ENCODE measurements at places on chromosomes 3 and 15.

- no peak for DNase-seq
These were observed 2.3 kb downstream of the SERP1 start for GRCh38 chr3:150544041-150544440.

- DNase-seq = no peak
These were observed 86.8 kb downstream of the NAALADL2 start for GRCh38 chr3:174945951-174946350.

GRCh38 chr3:48945432-48945831 lies 26.8 kb downstream of the ARIH2 start:
- no peak for DNase-seq

GRCh38 chr3:9746330-9746729 lies 3.4 kb upstream of the OGG1 start:
- DNase-seq = peak; percentile 36

GRCh38 chr15:93110502-93111040 lies 21.6 kb upstream of the RGMA start:
- no peak for DNase-seq

DNA sequence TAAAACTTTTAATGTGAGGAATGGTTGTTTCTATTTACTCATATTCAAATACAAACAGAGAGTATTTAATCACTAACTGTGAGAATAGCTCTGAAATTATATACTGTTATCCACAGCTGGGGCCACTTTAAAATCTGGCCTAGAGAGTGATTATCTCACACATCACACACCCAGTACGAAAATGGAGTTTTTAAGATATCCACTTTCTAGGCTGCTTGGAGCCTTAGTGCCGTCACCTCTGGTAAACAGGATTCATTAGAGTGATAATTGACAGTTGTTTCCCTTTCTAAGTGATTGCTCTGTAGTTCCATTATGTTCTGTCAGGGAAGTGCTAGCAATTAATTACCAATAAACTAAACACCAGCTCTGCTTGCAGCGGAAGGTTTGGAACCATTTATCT lies 942.4 kb downstream of the FHIT start:
- no peak for DNase-seq

DNA sequence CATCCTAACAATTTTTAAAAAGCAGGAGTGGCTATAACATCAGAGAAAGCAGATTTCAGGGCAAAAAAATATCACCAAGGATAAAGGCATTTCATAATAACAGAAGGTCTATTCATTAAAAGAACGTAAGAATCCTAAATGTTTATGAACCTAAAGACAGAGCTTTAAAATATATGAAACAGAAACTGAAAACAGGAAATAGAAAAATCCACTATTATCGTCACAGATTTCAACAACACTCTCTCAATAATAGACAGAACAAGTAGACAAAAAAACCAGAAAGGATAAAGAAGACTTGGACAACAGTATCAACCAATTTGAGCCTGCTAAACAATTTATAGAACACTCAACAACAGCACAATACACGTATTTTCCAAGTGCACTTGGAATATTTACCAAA lies 71.4 kb downstream of the FBXL22 start:
- no peak for DNase-seq

DNA sequence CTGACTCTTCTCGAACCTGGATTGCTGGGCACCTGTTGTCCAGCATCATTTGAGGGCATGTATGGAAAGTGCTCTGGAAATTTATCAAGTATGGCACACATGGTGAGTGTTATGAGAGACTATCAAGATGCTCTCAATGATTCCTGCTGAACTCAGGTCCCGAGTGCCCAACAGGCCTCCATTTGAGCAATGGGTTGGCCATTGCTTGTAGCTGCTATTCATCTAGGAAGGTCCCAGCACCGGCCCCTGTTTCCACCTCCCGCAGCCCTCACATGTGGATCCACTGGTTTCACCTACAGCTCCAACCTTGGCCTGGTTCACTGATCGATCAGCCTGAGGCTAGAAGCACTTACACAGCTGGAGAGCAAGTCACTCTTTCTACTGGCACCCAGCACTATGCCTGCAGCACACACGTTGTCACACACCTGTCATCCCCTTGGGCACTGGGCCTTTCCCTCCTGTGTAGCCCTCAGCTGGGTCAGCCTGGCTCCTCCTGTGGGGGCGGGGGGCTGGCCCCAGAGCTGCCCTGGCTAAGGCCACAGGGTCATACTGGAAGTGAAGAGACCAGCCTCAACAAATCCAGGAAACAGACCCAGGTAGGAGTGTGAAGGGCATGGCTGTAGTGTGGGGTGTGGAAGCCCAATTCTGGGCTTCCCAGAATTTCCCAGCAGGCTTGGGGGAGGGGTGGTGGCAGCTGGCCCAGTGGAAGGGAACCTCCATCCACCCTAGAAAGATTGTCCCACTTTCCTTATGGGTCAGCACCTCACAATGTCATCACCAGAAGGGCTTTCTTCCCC lies 41.7 kb upstream of the SMAD3 start:
- no peak for DNase-seq

DNA sequence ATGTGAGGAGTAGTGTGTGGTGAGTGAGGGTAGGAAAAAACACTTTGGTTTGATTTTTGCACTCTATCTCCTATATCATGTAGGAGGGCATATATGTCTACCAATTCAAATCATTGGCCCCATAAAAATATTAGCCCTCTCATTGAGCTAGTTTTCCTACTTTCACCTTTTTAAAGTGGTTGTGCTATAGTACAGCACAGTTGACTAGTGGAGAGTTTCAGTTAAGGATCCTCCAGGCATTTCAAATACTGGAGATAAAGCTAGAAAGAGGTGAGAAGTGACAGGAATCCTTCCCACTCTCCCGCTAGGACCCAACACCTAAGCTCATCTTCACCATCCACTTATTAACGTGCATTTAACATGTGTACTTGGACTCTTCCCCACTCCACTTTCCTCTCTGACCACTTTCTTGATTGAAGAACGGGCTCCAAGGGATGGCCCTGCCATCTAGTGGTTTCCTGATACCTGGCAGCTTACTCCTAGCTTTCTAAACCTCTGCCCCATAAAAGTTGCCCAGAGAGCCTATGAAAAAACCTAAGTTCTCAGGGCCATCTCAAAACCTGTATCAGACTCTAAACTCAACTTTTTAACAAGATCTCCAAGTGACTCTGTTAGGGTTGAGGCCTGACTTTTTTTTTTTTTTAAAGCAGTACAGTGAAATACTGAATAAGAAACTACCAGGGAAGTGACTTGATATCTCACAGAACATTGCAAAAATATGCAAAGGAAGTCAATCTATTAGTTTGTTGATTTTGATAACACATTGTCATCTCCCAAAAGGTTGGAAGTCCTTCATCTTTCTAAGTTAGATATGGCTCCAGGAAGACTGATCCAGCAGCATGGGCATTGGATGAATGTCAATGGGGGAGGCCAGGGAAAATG lies 17.9 kb downstream of the IL12A start:
- DNase-seq = peak; percentile 24

DNA sequence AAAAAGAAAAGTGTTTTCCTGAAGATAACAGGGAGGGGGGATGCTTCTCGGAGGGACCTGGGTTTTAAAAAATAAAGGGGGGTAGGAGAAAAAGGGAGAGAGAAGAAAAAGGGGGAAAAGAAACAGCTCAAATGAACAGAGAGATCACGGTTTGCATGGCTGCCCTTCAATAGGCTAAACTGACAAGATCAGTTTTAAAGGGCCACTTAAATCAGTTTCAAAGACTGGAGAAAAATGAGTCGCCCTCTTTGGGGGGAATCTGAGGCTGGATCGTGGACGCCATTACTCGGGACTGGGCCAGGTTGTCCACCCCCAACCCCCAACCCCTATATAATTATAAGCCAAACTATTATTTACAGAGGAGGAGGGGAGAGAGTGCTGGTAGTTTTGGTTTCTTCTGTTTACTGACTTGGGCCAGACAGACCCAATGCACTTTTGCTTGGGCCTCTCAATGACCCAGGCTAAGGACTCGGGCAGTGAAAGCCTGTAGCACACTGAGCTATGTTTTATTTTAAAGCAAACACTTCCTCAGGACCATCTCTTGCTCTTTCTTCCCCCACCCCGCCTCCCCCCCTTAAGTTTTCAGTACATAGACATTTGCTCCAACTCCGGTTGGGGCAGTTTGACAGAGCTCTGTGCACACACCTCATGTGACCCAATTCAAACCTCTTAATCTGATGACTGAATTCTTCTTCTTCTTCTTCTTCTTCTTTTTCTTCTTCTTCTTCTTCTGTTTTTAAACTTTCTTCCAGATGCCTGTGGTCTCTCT lies 6.3 kb downstream of the NR2F2 start:
- no peak for DNase-seq

GRCh38 chr3:188001926-188002325 lies 152.0 kb upstream of the LPP start:
- DNase-seq = no peak

- DNase-seq = peak; percentile 36
These were observed 3.0 kb downstream of the IDH2 start for GRCh38 chr15:90099072-90099867.

DNA sequence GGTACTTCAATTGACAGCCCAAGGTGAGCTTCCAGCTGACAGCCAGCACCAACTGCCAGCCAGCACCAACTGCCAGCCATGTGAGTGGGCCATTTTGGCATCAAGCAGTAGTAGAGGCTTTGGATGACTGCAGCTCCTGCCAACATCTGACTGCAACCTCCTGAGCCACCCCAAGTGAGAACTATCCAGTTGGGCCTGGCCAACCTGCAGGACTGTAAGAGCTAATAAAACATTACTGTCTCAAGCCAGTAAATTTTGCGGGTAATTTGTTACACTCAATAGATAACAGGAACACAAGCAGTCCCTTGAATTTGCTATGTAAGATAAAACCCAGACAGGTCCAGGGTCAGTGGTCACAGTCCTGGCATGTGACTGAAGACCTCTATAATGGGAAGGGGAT lies 29.7 kb downstream of the EPHB1 start:
- no peak for DNase-seq

DNA sequence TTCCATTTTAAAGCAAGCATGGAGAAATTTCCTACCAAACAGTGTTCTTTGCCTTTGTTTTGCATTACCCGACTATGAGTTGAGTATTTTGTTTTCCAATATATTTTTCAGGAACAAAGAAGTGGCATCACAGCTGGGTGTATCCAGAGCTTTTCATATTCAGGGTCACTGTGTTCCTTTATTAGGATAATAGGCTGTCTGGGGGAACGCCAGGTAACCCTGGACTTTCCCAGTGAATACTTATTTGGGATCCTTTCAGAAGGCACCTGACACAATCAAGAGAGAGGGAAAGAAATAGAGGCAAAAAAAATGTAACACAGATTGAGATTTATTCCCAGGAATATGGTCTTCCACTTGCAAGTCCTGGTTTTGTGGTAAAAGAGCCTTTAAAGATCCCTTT lies 44.4 kb downstream of the PAQR5 start:
- no peak for DNase-seq

- DNase-seq = no peak
These were observed 595.4 kb downstream of the CADM2 start for GRCh38 chr3:85554153-85554552.

DNA sequence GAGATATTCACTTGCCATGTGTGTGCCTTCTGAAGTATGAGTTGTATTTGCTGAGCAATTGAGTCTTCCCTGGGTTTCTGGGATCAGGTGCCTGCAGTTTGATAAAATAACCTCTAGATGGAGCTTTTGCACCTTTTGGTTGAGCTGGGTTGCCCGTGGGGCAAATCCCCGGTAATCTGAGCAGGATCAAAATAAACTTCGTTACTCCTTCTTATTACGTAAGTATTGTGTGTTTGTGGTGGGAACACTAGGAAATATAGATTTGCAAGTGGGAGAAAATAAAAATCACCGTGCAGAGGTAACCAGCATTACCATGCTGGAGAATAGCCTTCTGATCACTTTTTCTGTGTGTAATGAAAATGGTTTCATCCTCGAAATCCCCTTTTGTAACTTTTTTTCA lies 277.4 kb upstream of the NR2E3 start:
- DNase-seq = no peak

DNA sequence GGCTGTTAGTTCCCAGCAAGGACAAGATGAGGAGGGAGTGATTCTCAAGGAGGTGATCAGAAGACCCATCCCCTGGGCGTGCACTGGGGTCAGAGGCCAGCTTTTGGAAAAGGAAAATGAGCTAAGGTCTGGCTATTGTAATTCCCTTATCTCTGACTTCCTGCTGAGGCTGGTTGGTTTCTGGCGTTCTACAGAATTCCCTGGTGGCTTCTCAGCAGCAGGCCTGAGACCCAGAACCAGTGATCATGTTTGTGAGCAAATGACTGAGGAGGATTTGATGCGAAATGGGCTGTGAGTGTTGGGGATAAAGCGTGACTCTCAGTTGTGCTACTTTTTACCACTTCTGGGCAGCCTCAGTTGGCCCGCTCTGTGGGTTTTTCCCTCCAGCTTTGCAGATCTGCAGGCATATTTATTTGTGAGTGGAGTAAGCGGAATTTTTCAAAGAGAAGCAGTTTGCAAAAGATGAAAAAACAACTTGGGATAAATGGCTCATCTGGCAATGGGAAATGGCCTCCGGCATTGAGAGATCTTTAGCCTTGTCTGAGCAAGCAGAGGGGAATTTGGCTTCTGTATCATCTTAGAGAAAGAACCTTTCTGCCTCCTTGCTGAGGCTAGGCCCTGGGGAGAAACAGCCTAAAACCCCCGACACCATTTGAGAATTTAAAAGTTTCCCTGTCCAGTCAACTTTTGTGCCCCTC lies 102.7 kb downstream of the SLCO3A1 start:
- no peak for DNase-seq

DNA sequence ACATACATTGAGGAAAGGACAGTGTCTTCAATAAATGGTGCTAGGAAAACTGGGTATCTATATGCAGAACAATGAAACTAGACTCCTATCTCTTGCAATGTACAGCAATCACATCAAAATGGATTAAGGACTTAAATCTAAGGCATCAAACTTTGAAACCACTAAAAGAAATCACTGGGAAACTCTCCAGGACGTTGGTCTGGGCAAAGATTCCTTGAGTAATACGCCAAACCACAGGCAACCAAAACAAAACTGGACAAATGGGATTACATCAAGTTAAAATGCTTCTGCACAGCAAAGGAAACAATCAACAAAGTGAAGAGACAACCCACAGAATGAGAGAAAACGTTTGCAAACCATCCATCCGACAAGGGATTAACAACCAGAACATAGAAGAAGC lies 14.5 kb downstream of the LAMP3 start:
- DNase-seq = no peak

DNA sequence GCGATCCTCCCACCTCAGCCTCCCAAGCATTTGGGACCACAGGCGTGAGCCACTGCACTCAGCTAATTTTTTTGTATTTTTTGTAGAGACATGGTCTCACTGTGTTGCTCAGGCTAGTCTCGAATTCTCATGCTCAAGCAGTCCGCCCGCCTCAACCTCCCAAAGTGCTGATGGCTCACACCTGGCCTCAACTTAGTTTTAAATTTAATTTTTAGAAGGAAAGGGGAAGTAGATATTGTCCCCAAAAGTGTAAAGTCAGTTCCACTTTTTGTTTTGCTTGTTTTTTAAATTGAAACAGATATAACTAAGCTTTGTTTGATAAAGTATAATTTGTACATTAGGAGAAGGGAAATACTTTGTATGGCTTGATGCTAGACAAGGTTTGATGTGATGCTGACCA lies 31.3 kb upstream of the NFKBIZ start:
- DNase-seq = no peak
